Daoy (cell line): ENCODE measurements at places on chromosomes 12 and 14. TPM values are rescaled to one million over a fixed set of nuclear protein-coding genes. Genes with fewer than 3 reads are reported as not detected.
A peak's percentile ranks its signal among the peaks of the same experiment; 100 is the strongest.

The GPR84 gene
- total RNA-seq: not detected in 2 replicates

The AQP2 gene
- not detected in 2 replicates for total RNA-seq

The WDHD1 gene
- total RNA-seq: 31.0 and 32.5 TPM in 2 replicates

The KRT85 gene
- 0.80 TPM in 1 of 2 replicates, not detected in the other for total RNA-seq

The ARHGEF40 gene
- total RNA-seq: 59.9 and 86.1 TPM in 2 replicates

The RIPK3 gene
- total RNA-seq: not detected in 2 replicates

The KRT73 gene
- not detected in 2 replicates for total RNA-seq

The KLRK1 gene
- not detected in 2 replicates for total RNA-seq

The SPTB gene
- total RNA-seq: 1.3 and 2.2 TPM in 2 replicates

The RPGRIP1 gene
- total RNA-seq: not detected in 2 replicates

GRCh38 chr14:104515811-104516780, 63.5 kb upstream of the C14orf180 start:
- peak; percentile 1 for DNase-seq

- DNase-seq: peak; percentile 51
Observed at GRCh38 chr12:116492703-116493324, 66.4 kb upstream of the MAP1LC3B2 start.

- no peak for DNase-seq
Observed at GRCh38 chr12:57226588-57227314, 2.8 kb upstream of the SHMT2 start.

- DNase-seq: peak; percentile 62
Observed at GRCh38 chr12:89671469-89671868, 37.2 kb downstream of the ATP2B1 start.

GRCh38 chr12:46414591-46415268, 42.2 kb upstream of the SLC38A2 start:
- DNase-seq: no peak

GRCh38 chr12:77601069-77601468, 229.6 kb upstream of the NAV3 start:
- DNase-seq: no peak

DNA sequence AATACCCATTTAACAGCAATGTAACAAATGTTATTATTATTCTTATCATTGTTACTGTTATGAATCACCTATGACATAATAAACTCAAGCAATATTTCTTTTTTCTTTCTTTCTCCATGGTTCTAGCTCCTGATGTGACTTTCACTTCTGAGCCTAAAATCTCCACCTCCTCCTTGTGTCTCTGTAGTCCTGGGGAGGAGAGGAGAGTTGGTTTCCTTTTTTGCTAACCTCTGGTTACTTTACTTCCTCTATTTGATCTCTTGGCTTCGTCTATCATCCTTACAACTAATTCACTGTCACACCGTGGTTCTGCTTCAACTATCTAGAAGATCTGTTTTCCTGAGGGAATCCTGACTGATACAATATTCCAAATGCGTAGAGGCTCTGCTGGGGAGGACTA, 456.6 kb downstream of the VRK1 start:
- DNase-seq: no peak

GRCh38 chr14:104135904-104136471, 2.4 kb upstream of the KIF26A start:
- no peak for DNase-seq

- peak; percentile 36 for DNase-seq
Observed at GRCh38 chr12:14892726-14893505, 7.3 kb upstream of the MGP start.

- peak; percentile 98 for DNase-seq
Observed at GRCh38 chr12:55996715-55997534, at the start of gene SUOX. TSS of gene SUOX (plus strand) at chr12:55997276. CDS start at chr12:56002222, 4,946 bp downstream.

DNA sequence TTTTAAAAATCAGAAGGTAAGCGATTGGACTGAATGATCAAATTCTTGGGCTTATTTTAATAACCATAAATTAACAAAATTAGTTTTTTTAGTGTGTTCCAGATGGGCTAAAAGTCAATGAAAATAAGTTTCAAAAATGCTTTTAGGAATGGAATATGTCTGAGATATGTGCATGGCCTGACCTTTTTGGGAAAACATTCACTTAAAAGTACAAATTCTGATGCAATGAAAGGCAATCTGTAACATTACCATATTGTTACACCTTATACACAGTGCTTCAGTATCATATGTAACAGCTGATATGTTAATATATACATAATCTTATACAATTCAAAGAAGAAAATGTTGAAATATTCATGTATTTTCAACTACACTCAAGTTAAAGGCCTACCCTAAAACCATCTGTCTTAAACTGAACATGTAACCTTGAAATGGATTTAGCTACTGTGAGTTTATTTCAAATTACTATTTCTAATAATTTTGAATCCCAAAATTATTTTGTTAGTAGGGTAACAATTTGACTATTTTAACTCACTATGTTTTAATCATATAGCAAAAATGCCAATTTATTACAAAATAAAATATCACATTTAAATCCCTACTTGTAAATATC, 84.8 kb downstream of the EEA1 start:
- DNase-seq: no peak

DNA sequence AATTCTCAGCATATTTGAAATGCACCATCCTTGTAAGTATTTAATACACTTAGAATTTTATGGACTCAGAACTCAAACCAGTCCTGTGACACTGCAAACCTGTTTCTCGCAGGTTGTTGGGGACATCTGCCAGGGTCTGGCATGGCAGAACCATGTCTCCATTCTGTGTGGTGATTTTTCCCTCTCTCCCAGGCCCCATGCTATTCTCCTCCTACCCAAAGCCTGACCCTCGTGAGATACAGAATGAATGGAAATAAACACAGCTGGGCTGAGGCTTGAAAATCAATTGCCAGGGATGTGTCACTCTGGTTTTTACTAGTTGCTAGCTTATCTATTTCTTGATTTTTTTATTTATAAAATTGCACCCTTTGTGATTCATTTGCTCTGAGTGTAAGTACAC, 19.8 kb downstream of the TPH2 start:
- DNase-seq: no peak

GRCh38 chr14:93019970-93020369, 95.8 kb downstream of the ITPK1 start:
- no peak for DNase-seq

DNA sequence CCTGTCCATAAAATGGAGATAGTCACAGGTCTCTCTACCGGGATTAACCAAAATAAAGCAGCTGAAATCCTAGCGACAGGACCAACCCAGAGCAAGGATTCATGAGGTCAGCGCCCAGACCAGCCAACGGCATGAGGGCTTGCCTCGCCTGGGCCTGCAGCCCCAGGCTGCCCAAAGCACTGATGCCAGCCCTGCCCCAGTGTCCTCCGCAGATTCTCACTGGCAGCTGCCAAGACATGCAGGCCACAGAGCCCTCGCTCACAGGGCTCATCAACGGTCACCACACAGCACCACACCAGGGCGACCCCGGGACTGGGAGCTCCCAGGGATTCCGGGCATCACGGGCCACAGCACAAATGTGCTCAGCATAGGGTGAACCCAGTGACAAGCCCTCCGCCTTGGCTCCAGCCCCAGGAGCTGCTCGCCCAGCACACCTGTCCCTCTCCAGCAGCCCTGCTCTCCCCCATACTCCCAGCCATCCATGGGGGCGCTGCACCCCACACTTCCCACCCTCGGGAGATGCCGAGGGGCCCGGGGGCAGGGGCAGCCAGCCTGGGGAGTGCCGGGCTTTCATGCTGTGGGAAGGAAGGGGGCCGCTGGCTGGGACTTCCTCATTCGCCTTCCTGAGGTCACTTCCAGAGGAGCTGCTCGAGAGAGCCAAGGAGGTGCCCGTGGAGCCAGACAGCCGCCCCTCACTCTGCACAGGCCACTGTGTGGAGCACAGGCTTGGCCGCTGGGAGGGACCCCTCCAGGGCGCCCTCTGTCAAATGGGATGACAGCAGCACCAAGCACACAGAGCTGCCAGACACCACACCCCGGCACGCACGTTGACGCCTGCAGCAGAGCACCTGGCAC, 14.1 kb downstream of the RAB35 start:
- DNase-seq: no peak

- no peak for DNase-seq
Observed at GRCh38 chr12:61846765-61847164, 413.4 kb upstream of the USP15 start.

- DNase-seq: no peak
Observed at GRCh38 chr14:35940291-35940690, 114.2 kb downstream of the BRMS1L start.

- no peak for DNase-seq
Observed at GRCh38 chr14:61640158-61641136, 54.9 kb upstream of the HIF1A start.

DNA sequence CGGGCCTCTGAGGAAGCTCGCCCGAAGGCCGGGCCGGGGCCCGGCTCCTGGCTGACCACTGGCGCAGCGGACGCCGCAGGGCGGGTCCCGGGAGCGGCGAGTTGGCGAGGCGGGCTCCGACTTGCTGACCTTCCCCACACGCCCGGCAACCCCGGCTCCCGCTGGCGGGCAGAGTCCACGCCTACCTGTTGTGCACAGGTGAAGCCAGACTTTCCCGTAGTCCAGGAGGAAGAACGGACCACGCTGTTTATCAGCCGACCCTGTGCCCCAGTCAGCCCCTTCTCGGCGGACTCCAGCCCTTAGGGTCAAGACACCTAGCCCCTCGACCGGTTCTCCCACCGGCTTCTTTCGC, 407 bp downstream of the HEATR5A start:
- peak; percentile 32 for DNase-seq

GRCh38 chr12:49539406-49540228, 787 bp downstream of the KCNH3 start:
- DNase-seq: no peak
